Activated naive CD8-positive, alpha-beta T cell treated with anti-CD3 and anti-CD28 coated beads, Interleukin-2, amount 10 ng/mL, durations not matched to agents 7 days and 5 days (primary cell): ENCODE measurements at places on chromosomes 4 and X.

DNA sequence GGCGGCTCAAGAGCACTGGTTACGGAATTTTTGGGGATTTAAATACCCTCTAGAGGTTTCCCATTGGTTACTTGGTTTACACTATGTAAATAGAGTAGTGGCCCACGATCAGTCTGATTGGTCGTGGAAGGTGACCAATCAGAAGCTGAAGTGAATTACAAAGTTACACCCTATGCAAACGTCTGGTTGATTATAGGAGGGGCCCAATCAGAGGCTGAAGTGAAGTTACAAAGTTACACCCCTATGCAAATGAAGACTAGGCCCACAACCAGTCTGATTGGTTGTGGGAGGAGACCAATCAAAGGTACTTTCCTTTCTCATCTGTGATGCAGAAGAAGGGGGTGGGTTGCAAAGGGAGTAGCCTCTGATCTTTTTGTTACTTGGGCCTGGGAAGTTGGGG is 45.1 kb upstream of the HSD17B10 start:
- DNase-seq, result no peak

- DNase-seq, result no peak
These were observed 5.1 kb downstream of the FBXL5 start for GRCh38 chr4:15649914-15650545.

DNA sequence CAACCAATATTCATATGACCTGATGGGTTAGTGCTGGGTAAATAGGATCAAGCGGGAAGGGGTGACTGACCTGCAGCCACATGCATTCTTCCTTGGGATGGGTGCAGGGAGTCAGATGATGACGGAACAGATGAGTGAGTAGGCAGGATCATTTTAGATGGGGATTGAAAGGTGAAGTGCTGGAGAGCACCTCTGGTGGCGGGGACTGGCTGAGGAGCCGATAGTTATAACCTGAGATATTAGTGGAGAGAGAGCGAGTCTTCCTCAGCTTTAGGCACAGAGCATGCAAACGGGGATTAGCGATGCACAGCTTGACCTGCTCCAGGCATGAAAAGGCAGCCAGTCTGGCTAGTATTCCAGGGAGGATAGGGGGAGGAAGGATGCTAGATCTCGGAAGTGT is 99.1 kb downstream of the AFF1 start:
- no peak for DNase-seq

DNA sequence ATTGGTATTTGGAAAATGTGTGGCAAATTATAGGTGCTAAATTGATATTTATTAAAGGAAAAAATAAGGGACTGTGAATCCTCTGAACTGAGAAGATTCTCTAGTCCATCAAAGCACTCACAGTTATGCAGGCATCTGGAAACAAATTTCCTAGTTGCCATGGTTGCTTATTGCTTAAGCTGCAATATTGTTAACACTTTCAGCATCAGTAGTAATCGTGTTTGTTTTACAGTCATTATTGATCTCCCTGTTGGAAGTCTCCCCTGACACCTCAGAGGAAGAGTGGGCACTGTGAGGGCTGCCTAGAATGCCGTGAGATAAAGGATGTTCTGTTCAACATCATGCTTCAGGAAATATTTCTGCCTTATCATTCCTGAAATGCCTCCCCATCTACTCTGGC is 2004.3 kb upstream of the ADGRL3 start:
- no peak for DNase-seq

DNA sequence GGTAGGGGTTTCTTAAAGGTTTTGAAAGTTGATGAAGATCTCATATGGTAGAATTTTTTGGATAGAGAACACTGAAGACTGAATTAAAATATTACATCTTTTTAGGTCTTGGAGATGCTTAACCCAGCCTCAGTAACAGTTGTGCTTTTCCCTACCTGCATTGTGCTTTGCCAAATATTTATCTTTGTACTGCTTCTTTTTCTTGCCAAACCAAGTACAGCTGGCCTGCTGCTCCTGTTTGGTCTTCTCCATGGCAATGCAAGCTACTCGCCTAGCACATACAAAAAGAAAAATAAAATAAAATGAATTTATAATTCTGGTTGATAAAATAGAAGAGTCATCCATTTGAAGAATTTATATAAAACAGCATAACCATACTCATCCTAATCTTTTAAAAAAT is 95.4 kb downstream of the NYX start:
- DNase-seq, result no peak

DNA sequence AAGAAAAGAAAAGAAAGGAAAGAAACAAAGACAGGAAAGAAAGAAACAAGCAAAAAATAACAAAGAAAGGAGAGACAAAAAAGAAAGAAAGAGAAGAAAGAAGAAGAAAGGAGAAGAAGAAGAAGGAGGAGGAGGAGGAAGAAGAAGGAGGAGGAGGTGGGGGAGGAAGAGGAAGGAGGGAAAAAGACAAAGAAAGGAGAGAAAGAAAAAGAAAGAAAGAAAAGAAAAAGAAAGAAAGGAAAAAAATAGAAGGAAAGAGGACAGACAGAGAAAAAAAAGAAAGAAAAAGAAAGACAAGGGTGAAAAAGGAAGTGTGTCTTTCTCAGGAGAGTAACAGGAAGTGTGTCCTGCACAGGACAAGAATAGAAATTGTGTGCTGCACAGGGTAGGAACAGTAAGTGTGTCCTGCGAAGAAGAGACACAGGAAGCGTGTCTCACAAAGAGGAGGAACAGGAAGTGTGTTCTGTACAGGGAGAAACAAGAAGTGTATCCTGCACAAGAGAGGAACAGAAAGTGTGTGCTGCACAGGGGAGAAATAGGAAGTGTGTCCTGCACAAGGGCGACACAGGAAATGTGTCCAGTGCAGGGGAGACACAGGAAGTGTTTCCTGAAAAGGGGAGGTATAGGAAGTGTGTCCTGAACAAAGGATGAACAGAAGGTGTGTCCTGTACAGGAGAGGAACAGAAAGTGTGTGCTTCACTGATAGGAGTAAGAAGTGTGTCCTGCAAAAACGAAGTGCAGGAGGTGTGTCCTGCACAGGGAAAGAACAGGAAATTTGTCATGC is 101.2 kb downstream of the ARSF start:
- DNase-seq, result no peak

DNA sequence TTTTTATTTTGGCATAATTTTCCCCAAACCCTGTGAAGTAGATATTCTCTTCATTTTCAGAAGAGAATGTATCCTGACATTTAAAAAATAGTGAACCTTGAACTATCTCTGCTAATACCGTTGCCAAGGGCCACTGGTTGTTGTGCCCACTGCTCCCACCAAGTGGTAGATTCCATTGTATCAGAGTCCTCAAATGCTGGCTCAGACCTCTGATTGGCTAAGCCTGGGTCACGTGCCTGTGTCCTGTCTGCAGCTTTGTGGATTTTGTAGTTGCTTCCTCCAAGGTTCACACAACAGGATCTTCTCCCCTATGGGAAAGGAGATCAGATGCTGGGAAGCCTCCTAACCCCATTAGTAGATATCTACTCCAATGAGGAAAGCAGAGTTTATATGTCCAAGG is 104.8 kb upstream of the CASK start:
- no peak for DNase-seq

- no peak for DNase-seq
These were observed 47.0 kb downstream of the ANXA10 start for GRCh38 chr4:168139336-168139735.

DNA sequence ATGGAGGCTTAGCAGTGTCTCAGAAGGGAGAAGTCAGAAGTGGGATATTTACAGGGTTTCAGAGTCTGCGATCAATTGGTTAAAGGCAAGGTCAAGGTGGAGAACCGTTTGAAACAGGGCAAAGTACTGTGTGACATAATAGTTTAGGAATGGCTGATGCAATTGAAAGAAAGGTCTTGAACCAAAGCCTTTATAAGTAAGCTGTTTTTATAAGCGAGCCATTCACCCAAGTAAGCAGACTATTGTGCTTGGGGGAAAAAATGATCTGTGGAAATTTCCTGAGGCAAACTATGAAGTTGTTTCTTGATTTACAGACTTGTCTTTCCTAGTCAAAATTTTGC is 327.3 kb downstream of the CAMK2D start:
- no peak for DNase-seq

DNA sequence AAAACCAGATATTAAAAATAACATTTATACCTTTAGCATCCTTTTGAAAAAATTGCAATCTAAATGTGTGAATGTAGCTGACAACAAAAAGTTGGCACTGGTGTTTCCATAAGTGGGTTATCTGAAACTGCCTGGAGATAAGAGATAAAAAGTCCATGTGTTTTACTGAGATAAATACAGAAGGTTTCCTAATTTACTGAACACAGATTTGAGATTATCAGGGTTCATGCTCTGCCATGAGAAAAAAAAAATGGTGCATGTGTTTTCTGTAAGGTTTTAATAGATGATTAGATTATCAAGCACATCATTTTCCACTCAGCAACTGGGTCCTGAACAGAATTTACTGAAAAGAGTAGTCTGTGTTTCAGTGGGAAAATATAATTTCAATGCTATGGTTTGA is 326.2 kb upstream of the SLIT2 start:
- no peak for DNase-seq
